ENCODE measurements at places on chromosomes 6 and 20. TPM values are rescaled to one million over a fixed set of nuclear protein-coding genes. Genes with fewer than 3 reads are reported as not detected.

- DNase-seq, result no peak
These were observed 156.4 kb upstream of the PDE10A start for GRCh38 chr6:165819394-165819793.

GRCh38 chr20:22823119-22823518 lies 212.0 kb upstream of the SSTR4 start:
- no peak for DNase-seq

DNA sequence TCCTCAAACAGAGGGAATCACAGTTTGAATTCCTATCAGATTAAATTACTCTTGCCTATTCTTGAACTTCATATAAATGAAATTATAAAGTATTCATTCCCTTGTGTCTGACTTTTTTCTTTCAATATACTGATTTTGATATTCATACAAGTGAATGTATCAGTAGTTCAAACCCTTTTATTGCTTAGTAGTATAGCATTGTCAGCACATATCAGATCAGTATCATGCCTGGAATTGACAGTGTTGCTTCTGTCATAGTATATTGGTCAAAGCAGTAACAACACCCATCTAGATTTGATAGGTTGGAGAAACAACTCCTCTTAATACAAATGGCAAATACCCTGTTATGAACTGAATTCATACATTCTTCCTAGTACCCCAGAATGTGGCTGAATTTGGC lies 89.1 kb upstream of the SLC35F1 start:
- no peak for DNase-seq

The TNNC2 gene
- not detected for total RNA-seq

The RSPH4A gene
- total RNA-seq, result 0.60 TPM

The TP53TG5 gene
- total RNA-seq, result not detected
